ENCODE measurements at places on chromosomes 16 and 17.

- DNase-seq, result no peak
Observed at GRCh38 chr16:21277045-21277926, 804 bp downstream of the CRYM start.

GRCh38 chr17:323721-324571 is 28.7 kb downstream of the RPH3AL start:
- no peak for DNase-seq

GRCh38 chr17:31274252-31274651 is 22.8 kb downstream of the OMG start:
- no peak for DNase-seq

DNA sequence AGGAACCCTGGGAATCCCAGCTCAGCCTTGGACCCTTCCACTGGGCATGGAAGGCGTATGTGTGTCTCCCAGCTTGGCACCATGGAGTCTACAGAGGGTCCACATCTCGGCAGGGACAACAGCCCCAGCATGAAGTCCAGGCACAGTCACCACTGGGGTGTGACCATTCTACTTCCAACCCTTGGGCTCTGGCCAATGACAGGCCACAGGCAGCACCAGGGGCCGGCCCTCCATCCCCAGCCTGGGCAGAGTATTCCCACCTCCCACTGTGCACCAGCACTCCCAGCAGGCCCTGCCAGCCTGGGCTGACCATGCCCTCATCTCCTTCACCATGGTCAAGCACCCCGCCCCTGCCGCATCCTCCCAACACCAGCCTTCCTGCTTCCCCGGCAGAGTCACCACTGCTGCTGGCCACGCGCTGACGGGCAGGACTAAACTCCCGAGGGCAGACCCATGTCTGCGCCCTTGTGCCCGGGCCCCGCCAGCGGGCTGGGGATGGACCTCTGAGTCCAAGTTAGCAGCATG is 9.5 kb upstream of the PPP1R27 start:
- no peak for DNase-seq

DNA sequence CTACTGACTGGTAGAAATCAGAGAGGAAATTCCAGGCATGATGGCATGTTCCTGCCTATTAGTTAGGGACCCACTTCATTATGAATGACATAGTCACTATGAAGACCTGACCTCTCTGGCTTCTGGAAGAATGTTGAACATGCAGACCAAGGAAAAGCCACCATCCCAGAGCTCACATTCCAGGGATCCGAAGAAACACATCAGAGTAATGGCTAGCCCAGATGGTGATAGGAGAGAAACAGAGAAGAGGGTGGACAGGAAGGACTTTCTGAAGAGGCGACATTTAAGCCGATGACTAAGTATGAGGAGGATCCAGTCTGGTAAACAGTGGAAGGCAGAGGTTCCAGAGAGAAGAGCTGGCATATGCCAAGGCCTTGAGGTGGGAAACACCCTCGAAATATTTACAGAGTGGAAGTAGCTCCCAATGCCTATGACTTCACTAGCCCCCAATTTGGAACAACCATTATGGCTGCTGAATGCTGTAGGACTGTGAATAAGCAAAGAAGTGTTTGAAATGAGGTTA is 216.2 kb downstream of the RBFOX1 start:
- no peak for DNase-seq

DNA sequence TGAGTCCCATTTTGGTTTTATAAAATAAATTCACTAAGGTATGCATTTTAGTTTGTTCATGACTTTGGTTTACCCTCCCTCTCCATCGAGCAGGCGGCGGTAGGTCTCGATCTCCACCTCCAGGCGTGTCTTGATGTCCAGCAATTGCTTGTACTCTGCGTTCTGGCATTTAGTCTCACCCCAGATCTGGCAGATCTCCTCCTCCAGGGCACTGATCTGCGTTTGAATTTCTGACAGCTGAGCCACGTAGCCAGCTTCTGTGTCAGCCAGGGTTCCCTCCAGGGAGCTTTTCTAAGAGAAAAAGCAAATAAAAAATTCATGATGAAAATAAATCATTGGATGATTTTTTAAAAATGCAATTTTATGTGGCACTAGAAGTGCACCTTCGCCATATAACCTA is 4.2 kb downstream of the KRT24 start:
- DNase-seq, result no peak

- DNase-seq, result no peak
Observed at GRCh38 chr17:49515196-49515770, 20.2 kb downstream of the NGFR start.

GRCh38 chr17:32732900-32733299 is 144.0 kb downstream of the MYO1D start:
- no peak for DNase-seq

DNA sequence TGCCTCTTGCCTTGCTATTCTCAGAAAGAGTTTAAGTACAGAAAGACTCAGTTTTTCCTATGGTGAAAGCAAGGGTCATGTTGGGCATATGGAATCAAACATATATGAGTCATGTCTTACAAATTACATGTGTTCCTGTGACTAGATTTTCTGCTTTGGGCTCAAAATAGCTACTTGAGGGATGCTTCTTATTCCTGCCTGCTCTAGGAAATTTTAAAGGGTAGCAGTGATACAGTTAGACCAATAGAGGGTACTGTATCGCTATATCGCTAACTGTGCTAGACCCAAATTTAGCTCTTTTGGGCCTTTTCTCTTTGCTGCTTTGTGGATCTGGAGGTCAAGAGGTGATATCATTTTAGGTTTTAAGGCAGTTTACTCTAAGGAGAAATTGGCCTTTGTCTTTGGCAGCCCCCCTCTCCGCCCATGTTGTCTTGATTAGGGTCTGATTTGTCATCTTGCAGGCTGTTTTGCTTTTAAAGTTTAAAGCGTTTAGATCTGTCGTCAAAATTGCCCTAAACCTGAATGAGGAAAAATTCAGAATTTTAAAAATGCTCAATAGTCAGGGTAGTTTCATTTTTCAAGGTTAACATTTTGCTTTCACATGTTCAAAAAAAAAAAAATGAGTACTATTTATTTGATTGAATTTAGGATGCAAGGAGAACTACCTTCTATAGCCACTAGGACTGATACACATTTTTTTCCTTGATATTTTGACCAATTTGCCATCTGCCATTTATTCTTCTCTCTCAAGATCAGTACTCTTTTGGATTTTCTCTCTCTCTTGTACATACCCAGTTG is 8.8 kb downstream of the NFATC3 start:
- DNase-seq, result no peak

- DNase-seq, result no peak
Observed at GRCh38 chr16:87100306-87101058, 216.7 kb downstream of the C16orf95 start.

- no peak for DNase-seq
Observed at GRCh38 chr17:63986821-63987220, 11.3 kb upstream of the PRR29 start.

- no peak for DNase-seq
Observed at GRCh38 chr17:1977583-1978395, 47.3 kb downstream of the RTN4RL1 start.

- no peak for DNase-seq
Observed at GRCh38 chr17:10429421-10430045, 7.8 kb upstream of the MYH8 start.
